NCI-H524 (cell line): ENCODE measurements at places on chromosomes 4 and X.

DNA sequence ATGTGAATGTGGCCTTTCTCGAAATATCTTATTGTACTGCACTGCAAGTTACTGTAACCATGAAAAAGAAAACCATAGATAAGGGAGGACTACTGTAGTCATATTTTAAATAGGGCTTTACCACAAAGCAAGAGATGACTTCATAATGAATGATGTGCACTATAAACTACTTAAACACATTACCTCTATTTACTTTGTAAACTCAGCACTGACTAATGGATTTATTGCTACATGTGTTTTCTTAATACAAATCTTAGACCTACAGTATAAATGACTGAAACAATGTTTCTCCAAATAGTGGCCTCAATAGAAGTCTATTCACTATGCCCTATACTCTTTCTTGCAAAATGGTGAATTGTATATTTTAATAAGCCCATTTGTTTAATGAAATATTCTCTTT, 61.1 kb downstream of the HDX start:
- no peak for DNase-seq

DNA sequence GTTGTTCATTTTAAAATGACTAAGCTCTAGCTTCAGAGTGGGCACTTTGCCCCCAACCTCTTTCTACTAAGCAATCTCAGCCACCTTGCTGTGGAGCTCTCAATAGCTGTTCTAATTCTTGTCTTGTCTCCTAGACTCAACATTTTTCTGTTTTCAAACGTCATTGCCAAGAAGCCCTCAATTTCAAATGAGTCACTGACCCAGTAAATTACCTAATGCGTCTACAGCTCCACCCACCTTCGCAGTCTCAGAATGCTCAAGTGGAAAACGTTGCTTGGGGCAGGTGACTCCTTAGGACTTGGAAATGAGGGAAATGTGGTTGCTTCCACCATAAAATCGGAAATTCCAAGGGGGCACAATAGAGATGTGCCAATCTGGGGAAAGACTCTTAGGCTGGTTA, 59.0 kb downstream of the ING2 start:
- DNase-seq = no peak

- no peak for DNase-seq
Observed at GRCh38 chr4:26942871-26943270, 82.2 kb downstream of the STIM2 start.

GRCh38 chrX:36504625-36505024, 503.5 kb upstream of the FAM47C start:
- no peak for DNase-seq

GRCh38 chrX:11532291-11533078, 133.2 kb downstream of the ARHGAP6 start:
- no peak for DNase-seq

GRCh38 chr4:175339100-175339707, 421.0 kb downstream of the ADAM29 start:
- DNase-seq = no peak

GRCh38 chr4:169826634-169827187, 69.0 kb upstream of the HPF1 start:
- no peak for DNase-seq

- DNase-seq = no peak
Observed at GRCh38 chr4:185651137-185651677, 115.9 kb upstream of the PDLIM3 start.

DNA sequence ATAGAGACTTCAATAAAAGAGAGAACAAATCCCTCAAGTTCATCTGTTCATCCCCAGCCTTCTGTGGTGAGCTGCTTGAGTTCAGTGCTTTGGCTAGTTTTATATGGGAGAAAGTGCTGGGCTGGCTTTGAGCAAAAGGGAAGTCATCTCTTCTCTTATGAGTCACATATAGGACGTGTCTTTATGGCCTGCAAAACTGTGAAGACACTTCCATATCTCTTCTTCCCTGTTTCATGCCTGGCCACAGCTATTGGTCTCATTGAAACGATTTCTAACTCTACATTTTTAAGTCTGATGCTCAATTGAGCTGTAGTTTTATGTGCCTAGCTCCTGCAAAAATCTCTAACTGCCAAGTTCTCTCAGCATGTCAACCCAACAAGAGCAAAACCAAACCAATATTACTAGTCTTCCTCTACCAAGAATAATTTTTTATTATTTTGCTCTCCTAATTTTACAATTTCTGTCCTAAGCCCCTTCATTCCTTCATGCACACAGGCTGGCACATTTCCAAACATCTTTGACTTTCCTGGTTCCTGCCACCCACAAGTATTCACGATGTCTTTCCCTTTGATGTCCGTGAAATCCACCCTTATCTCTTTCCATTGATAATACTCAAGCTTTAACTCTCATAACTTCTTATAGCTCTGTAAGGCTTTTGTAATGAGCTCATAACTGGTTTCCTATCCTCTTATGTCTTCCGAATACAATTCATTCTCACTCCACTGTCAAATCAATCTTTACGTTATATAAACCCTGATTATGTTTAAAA, 165.3 kb downstream of the BTC start:
- no peak for DNase-seq
